CD4-positive, alpha-beta memory T cell (primary cell): ENCODE measurements at places on chromosomes 16 and 17. TPM values are rescaled to one million over a fixed set of nuclear protein-coding genes. Genes with fewer than 3 reads are reported as not detected.

The GPATCH8 gene
- 70.6 TPM for total RNA-seq

DNA sequence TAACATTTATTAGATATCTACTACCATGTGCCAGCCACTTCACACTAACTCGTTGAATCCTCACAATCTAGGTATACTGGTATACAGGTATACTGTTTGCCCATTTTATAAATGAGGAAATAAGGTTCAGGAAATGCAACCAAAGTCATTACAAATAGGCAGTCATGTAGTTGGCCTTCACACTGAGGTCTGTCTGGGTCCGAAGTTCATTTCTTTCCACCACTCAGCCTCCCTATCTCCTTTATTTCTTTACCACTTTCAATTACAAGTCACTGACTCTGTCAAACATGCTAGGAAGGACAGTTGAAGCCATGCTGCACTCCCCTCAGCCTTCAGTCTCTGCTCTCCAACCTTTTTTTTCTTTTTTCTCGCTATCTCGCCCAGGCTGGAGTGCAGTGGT lies 20.7 kb upstream of the SIAH1 start:
- DNase-seq: no peak

GRCh38 chr16:68668266-68668665 lies 23.2 kb downstream of the CDH3 start:
- no peak for DNase-seq

DNA sequence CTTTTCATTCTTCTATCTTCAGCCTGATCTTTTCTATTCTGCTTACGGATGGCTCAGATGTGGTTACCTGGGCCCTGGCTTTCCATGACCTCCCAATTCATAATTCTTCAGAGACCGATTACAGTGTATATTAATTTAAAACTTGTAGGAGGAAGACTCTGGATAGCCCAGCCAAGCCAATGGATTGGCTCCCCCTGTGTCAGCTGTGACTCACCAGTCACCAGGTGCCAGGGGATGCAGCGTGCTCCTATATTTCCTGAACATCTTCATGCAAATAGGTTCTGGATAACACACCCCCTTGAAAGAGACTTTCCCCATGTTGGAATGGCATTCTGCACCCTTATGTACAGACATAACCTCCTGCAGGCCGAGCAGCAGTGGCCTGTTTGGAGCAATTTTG lies 208.3 kb upstream of the WSCD1 start:
- no peak for DNase-seq

GRCh38 chr17:29617125-29617480 lies 5.6 kb downstream of the CORO6 start:
- peak; percentile 89 for DNase-seq

GRCh38 chr17:65359016-65359415 lies 202.4 kb downstream of the AXIN2 start:
- DNase-seq: no peak

DNA sequence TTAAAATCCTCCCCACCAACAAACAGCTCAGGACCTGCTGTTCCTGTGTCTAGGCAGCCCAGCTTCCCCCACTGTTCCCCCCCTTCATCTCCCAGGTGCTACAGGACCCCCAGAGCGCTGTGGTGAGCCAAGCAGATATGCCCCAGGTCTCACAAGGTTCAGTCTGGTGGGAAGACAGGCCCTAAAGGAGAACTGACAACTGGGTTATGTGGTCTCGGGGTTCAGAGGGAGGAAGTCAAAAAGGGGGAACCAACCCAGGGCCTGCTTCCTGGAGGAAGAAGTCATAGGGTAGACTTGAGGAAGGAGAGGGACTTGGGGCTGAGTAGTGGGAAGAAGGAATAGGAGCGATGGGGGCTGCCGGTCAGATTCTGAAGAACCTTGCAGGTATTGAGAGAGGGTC lies 2.6 kb downstream of the RIPOR1 start:
- no peak for DNase-seq

- DNase-seq: no peak
These were observed 13.5 kb downstream of the MARCHF10 start for GRCh38 chr17:62794666-62794971.

DNA sequence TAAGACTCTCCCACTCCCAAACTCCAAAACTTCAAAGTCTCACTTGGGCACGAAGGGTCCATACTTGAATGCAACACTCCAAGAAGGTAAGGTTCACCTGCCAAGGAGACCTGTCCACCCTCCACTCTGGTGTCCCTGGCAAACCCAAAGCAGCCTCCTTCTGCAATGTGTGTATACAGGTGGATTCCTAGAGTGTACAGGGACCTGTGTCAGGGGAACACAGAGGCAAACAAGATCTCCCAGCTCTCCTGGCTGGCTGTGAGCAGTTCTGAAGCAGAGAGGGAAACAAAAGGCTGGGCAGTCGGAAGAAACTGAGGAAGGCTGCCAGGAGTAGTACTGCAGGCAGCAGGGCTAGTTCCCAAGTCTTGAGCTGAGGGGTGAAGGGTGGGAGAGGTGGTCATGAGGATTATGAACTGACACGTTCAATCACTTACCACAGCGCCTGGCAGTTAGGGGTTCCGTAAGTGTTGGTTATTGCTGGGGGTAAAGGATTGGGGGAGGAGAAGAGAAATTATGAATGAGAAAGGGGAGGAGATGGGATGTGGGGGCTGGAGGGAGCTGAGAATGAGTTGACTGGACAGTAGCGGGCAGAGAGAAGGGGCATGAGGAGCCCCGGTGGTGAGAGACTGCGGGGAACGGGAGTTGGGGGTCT lies 795 bp downstream of the KCTD13 start:
- no peak for DNase-seq

DNA sequence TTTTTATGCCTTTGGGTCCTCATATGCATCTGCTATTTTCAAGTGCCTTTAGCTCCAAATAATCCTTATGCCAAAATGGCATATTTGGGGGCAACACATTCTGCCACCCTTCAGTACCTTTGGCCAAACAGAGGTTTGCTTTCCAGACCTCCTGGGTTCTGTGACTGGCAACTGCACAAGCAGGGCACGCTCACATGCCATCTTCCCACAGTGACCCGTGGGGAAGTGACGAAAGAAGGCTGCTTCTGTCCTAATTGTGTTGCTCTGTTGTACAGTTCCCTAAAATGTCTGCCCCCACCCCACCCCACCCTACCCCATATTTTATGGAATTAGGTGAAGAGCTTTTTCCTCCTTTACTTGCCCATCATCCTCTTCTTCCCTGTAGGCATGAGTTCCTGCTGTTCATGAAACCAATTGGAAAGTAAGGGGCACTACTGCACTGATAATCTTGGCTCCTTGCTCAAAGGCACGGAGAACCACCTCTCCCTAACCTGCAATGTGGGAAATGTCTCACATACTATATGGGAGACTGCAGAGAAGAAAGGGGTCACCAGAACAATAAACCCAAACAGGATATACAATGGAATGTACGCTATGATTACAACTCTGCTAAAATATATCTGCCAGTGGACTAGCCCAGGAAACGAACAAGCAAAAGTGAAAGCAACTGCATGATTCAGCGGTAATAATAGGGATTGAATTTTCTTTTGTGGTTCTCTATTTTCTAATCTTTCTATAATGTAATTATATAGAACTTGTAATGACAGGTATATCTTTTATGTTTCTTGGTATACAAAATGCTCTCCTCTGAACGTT lies 3.3 kb upstream of the SLFN12L start:
- peak; percentile 51 for DNase-seq

GRCh38 chr17:79630821-79631639 lies 20.2 kb upstream of the RBFOX3 start:
- no peak for DNase-seq

DNA sequence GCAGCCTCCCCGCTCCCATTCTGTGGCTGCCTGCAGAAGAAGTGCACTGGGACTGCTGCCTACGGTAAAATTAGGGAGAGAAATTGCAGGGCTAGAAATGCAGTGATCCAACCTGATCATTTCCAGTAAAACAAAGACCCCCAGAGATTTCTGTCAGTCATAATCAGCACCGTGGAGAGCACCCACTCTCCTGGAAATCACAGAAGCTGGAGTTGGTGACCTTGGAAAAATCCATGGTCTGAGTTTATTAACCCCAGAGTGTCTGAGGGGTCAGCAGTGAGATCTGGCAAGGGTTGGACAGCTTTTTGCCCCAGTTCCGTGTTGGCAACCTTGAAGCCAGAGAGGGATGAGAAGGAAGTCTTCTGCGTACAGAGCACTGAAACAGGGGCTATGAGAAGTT lies 7.8 kb downstream of the SYCE1L start:
- no peak for DNase-seq

- DNase-seq: no peak
These were observed 10.4 kb downstream of the ERAL1 start for GRCh38 chr17:28864991-28865849.

DNA sequence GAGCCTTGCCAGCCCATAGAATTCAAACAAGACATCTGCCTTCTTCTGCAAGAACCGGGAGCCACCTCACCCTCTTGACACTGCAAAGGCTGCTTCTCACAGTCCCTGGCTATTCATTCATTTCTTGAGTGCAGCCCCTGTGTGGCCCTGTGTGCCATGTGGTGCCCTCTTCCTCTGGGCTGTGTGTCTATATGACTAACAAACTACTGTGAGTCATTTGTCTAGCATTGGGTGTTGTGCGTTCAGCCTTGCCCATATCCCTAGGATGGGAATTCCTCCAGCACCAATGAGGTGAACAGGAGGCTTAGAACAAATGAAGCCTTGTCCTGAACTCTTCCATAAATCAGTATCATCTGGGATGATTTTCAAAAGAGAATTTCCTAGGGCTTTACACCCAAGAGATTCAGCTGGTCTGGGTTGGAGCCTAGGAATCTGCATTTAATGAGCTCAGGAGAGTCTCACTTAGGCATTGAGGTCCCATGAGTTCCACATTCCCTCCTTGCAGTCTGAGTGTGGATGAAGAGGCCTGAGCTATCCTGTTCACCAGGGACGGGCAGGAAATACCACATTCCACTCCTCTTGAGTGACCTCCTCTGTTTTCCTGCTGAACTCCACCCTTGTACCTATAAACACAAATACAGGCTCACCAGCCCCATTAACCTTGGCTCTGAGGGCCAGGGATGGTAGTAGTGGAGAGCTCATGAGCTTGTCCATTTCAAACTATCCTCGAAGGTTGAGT lies 308.7 kb upstream of the N4BP1 start:
- DNase-seq: no peak

DNA sequence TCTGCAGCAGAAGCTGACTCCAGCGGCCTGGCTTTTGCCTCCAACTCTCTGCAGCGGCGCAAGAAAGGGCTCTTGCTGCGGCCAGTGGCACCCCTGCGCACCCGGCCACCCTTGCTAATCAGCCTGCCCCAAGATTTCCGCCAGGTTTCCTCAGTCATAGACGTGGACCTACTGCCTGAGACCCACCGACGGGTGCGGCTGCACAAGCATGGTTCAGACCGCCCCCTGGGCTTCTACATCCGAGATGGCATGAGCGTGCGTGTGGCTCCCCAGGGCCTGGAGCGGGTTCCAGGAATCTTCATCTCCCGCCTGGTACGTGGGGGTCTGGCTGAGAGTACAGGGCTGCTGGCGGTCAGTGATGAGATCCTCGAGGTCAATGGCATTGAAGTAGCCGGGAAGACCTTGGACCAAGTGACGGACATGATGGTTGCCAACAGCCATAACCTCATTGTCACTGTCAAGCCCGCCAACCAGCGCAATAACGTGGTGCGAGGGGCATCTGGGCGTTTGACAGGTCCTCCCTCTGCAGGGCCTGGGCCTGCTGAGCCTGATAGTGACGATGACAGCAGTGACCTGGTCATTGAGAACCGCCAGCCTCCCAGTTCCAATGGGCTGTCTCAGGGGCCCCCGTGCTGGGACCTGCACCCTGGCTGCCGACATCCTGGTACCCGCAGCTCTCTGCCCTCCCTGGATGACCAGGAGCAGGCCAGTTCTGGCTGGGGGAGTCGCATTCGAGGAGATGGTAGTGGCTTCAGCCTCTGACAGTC lies 1.3 kb downstream of the PARD6A start:
- no peak for DNase-seq

GRCh38 chr17:32342603-32343325 lies 791 bp upstream of the C17orf75 start:
- no peak for DNase-seq
